ENCODE measurements at places on chromosomes 2 and 18.

DNA sequence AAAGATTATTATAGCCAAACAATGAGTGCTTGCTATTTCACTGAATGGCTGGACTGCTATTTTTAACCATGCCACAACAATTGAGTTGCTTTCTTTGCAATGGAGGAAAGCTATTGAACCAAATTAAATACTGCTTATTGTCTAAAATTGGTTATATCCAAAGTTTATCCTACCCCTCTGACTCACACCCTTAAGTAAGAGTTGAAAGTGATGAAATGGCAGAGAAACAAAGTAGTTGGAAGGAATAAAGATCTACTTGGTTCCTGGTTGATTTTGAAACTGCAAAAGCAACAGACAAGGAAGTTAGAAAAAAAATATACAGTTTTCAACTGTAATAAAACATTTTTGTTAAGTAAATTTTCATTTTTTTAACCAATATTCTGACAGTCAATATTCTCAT lies 47.5 kb downstream of the EML4 start:
- DNase-seq = no peak

GRCh38 chr2:240573516-240574385 lies 5.5 kb downstream of the RNPEPL1 start:
- no peak for DNase-seq

DNA sequence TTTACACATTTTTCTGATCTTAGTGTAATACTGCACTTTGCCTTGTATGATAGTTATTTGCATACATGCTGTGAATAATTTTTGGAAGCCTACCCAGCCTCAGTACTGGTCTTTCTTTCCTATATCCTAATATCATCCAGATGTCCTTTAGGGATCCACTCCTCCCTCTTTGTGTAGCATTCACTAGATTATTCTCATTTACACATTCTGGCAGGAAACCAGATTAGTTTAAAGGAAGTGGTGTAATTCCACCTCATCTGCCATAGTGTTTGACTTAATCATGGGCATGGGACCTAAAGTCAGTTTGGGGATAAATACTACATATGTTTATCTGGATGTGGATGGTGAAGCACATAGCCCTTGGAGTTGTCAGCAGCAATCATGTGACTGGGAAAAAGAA lies 444.9 kb upstream of the MAP2 start:
- no peak for DNase-seq

DNA sequence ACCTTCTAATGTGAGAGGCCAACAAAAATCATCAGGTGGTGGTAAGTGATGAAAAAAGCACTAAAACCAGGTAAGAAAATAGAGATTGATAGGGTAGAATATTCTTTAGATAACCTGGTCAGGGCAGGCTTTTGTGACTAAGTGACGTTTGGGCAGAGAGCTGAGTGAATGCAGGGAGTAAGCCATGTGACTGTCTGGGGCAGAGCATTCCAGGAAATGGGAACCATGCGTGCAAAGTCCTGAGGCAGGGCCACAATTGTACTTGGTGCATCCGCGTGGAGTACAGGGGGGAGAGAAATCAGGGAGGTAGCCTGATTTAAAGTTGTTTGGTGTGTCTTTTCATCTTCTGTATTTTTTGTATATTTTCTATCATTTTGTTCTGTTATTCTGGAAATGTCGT lies 102.5 kb downstream of the LYPD6B start:
- no peak for DNase-seq

GRCh38 chr2:57536535-57537231 lies 509.9 kb upstream of the VRK2 start:
- no peak for DNase-seq

GRCh38 chr2:44207102-44207501 lies 38.4 kb downstream of the PPM1B start:
- no peak for DNase-seq

- DNase-seq = no peak
These were observed 30.7 kb upstream of the TMEM247 start for GRCh38 chr2:46448641-46449040.

DNA sequence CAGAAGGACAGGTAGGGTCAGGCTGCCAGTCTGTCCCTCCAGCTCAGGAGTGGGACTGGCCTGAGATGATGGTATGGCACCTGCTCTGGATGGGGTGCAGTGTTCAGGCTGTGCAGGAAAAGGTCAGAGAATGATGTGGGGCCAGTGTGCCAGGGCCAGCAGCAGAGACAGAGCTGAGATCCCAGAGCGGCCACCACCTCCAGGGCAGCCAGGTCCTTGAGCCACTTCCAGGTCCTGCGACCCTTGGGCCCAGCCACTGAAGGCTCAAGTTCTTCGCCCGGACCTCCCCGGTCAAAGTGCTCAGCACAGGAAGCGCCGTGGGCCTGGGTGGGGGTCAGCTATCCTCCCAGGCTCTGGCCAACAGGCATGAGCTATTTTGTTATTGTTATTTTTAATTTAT lies 12.1 kb upstream of the ARMC9 start:
- no peak for DNase-seq

DNA sequence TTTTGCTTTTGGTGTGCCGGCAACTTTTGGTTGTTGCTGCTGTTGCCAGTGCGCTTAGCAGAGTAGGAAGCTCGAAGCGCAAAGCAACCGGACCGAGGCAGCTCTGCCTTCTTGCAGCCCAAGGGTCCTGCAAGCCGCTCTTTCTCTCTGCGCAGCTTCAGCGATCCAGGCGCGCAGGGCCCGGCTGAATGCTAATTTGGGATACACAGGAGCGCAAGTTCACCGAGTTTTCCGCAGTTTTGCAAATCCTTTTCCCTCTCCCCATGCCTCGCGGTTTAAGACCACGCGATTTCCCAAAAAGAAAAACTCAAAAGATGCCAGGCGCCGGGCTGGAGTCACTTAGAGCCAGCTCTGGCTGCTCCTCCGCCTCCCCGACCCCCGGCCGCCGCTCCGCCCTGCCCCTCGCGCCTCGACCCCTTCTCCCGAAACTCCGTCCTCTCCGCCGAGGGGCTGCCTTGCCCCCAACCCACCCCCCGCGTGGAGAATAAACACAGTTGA lies 13.5 kb upstream of the SIX3 start:
- peak; percentile 53 for DNase-seq

DNA sequence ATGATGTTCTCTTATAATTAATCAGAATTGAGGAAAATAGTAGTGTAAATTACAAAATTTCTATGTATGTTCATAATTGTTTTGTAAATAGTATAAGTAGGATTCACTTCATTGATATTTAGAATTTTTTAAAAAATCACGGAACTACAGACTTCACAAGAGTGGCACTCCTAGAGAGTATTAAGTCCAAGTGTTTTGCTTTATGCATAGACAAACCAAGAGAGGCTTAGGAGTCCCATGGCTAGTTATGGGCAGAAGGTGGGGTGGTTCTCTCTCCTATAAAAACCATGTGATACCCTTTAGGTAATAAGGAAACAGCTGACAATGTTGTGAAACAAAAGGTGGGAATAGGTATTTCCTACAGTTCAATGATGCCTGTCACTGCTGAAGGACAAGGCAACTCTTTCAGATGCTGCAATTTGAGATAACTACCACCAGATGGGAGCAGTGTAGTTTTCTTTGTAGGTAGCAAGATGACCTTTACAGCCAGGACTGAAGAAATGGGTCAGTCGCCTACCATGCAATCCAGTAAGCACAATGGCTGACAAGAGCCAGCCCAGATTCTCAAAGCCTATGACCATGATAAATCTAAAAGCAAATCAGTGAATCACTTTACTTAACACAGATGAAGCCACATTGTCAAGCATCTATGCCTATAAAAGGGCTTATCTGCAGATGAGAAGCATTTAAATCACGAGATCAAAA lies 83.9 kb downstream of the AAK1 start:
- DNase-seq = no peak

DNA sequence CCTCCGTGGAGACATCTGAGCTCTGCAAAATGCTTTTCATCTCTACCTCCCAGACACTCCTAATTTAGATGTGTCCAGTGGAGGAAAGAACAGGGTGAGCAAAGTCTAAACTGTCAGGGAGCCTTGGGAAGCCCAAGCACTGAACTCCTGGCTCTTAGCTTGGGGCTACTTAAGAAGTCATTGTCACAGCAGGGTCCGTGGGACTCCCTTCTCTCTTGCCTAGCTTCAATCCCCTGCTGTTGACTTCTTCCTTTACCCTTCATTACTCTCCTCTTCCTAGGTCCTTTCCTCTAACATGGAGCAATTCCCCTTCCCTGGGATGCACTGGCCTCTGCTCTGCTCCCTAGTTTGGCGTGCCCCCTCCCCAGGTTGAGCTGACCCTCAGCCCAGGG lies 3.4 kb downstream of the OSR1 start:
- DNase-seq = no peak

DNA sequence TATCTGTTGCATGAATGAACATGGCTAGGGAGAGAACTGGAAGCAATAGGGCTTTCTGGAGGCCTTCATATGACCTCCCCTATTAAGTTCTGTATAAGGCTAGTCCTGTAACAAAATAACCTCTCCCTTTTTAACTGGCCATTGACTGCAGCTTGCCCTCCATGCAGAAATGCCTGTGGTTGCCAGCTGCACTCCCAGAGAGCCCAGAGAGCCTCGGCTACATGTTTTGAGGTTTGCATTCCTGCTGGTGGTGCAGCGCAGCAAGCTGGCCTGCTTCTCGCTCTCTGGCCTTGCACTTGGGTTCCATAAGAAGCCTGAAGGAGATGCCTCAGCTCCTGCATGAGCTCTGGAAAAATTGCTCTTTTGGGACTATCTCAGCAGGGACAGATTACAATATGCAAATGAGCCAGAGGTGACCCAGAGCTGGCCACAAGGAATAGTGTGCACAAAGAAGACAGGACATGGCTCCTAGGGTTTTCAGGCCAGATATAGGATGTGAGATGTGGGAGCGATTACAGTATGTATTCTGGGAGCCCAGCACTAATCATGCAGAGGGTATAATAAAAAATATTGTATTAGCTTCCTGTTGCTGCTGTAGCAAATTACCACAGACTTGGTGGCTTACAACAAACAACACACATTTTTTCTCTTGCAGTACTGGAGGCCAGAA lies 186.7 kb downstream of the INSIG2 start:
- DNase-seq = no peak

DNA sequence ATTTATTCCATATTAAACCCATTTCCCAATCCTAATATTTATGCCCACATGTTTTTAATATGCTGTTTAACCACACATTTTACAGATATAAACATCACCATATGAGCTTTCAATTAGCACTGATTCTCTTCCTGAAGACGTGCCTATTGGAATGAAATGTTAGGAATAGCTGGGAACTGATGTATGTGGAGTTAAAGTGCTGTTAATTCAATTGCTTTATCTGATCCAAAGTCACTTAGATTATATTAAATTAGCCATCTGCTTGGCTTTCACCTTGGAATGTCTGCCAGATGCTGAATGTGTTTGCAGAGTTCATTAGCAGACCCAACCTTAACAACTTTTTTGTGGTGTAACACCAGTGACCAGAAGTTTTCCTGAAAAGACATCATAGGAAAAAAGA lies 942.9 kb upstream of the KLHL29 start:
- DNase-seq = no peak

DNA sequence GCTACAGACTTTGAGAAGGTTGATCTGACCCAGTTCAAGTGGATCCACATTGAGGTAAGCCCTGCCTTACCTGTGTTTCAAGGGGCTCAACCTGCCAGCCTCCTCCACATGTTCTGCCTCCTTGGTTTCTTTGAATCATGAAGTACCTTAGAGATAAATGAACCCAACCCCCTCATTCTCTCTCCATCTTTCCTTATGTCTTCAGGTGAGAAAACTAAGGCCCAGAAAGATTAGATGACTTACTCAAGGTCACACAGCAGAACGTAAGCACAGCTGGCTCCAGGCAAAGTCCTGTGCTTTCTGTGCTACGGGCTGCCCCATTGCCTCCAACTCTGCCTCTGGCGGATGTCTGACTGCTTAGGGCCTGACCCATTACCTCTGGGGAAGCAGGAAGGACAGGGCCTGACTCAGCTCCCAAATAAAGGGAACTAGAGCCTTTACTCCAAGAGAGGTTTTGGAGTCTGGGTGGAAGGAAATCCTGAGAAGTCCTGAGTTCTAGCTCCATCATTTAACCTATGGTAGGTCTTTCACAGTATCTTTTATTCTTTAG lies 10.3 kb downstream of the KHK start:
- no peak for DNase-seq

DNA sequence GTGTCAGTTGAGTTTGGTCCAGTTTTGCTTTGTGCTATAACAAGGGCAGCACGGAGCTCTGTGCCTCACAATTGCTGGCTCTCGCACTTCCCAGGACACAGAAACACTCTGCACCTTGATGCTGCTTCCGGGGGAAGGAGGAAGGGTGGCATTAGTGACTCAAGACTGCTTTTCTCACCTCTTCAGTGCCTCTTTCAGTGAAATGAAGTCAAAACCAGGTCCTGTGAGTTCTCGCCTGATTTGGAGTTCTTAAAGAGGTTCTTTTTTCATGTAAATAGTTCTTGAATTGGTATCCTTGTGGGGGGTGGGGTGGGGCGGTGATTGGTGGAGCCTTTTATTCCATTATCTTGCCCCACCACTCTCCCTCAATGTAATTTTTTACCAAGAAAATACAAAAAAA lies 91.5 kb upstream of the MYT1L start:
- no peak for DNase-seq

GRCh38 chr2:186105016-186105724 lies 366.6 kb downstream of the FSIP2 start:
- DNase-seq = no peak

DNA sequence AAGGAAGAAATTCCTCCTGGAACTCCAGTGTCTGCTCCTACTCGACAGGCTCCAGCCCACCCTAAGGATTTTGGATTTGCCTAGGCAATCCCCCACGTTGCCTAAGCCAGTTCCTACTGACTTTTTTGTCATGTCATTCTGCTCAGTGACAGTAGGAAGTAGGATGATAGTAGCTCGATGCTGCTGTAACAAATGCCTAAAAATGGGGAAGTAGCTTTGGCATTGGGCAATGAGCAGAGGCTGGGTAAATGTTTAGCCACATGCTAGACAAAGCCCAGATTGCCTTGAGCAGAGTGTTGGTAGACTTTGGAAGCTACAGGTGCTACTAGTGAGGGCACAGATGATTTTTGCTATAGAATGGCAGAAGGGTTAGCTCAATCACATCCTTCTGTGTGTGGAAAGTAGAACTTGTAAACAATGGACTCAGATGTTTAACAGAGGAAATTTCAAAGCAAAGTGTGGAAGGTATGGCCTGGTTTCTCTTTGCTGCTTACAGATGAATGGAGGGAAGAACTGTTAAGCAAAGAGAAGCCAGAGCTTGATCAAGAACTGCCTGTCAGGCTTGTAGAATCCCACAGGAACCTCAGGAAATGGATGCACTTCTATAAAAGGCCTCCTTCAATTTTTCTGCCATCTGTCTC lies 154.8 kb downstream of the RNF144A start:
- DNase-seq = no peak

- no peak for DNase-seq
These were observed 148.1 kb downstream of the EML6 start for GRCh38 chr2:54871457-54872107.

- no peak for DNase-seq
These were observed 14.9 kb upstream of the MBP start for GRCh38 chr18:77147418-77147852.

GRCh38 chr2:241279413-241279812 lies 36.1 kb downstream of the HDLBP start:
- no peak for DNase-seq

- no peak for DNase-seq
These were observed 23.7 kb upstream of the COL5A2 start for GRCh38 chr2:189203177-189203799.

Data from right forelimb (tissue), 1 donor.